Heart right ventricle (tissue), 16 donors: ENCODE measurements at places on chromosomes 16 and 17.
A peak's percentile ranks its signal among the peaks of the same experiment; 100 is the strongest.

GRCh38 chr17:30696234-30696633, 128.3 kb downstream of the CRLF3 start:
- no peak for DNase-seq

DNA sequence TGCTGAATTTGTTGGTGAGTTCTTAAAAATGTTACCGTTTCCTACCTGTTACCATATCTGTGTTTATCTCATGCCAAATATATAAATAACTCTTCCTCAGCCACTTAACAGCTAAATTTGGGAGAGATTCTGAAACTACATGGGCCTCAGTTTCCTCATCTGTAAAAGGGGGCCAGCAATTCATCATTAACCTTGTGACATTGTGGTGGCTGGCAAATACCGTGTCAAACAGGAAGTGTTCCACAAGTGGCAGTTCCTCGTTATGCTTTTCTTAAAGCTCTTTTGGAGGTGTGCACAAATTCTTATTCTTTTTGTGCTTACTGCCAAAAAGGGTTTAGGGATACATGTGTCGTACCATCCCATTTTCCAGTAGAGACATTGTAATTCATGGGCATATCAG, 220.4 kb upstream of the CACNG5 start:
- no peak for DNase-seq

DNA sequence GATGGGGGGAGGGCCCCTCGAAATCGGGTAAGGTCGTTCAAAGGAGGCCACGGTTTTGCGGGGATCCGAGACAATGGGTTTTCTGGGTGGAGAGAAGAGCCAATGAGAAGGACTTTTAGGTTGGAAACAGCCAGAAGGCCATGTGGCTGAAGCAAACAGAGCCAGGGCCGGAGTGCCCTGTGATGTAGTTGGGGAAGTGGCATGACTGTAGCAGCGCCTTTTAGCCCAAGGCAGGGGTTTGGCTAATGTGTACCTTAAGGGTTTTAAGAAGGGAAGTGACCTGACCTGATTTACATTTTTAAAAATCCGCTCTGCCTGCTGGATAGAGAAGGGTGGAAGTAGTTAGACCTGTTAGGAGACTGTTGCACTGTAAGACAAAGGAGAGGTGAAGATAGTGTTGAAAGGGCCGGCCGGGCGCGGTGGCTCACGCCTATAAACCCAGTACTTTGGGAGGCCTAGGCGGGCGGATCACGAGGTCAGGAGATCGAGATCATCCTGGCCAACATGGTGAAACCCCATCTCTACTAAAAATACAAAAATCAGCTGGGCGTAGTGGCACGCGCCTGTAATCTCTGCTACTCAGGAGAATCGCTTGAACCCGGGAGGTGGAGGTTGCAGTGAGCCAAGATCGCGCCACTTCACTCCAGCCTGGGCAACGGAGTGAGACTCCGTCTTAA, 1.0 kb downstream of the LYRM1 start:
- DNase-seq, result peak; percentile 29

GRCh38 chr17:1590029-1590746, 27.6 kb upstream of the PITPNA start:
- DNase-seq, result peak; percentile 67

GRCh38 chr16:55559233-55559632, 7.3 kb upstream of the CAPNS2 start:
- DNase-seq, result no peak
